SK-N-SH (cell line): ENCODE measurements at places on chromosomes 6 and 20. TPM values are rescaled to one million over a fixed set of nuclear protein-coding genes. Genes with fewer than 3 reads are reported as not detected.

LST1 gene
- polyA plus RNA-seq, result not detected in 2 replicates

NRN1 gene
- polyA plus RNA-seq, result 8.5 and 8.9 TPM in 2 replicates

NCR2 gene
- not detected in 2 replicates for polyA plus RNA-seq

GPX5 gene
- not detected in 2 replicates for polyA plus RNA-seq

DOK5 gene
- 12.3 and 12.4 TPM in 2 replicates for polyA plus RNA-seq

ZNF512B gene
- polyA plus RNA-seq, result 10.4 and 11.8 TPM in 2 replicates

GABRR1 gene
- polyA plus RNA-seq, result not detected in 2 replicates

TSPYL4 gene
- 29.1 and 44.5 TPM in 2 replicates for polyA plus RNA-seq

TSBP1 gene
- polyA plus RNA-seq, result not detected in 2 replicates

FANCE gene
- polyA plus RNA-seq, result 5.8 and 6.5 TPM in 2 replicates

BPIFB1 gene
- not detected in 2 replicates for polyA plus RNA-seq

FABP7 gene
- polyA plus RNA-seq, result not detected in 2 replicates

ENPP1 gene
- polyA plus RNA-seq, result not detected in 2 replicates

HTR1B gene
- 0.63 and 0.76 TPM in 2 replicates for polyA plus RNA-seq

PRICKLE4 gene
- 3.9 and 5.0 TPM in 2 replicates for polyA plus RNA-seq

TENT5A gene
- polyA plus RNA-seq, result 4.9 and 5.0 TPM in 2 replicates

CRISP3 gene
- polyA plus RNA-seq, result not detected in 2 replicates

KCNB1 gene
- 0.82 and 1.1 TPM in 2 replicates for polyA plus RNA-seq

KIAA0408 gene
- polyA plus RNA-seq, result 4.0 and 5.9 TPM in 2 replicates

ELOVL2 gene
- polyA plus RNA-seq, result 0.39 and 0.49 TPM in 2 replicates

POM121L2 gene
- polyA plus RNA-seq, result not detected in 2 replicates

RBPJL gene
- polyA plus RNA-seq, result not detected in 2 replicates

SLCO4A1 gene
- polyA plus RNA-seq, result 0.33 and 0.36 TPM in 2 replicates

SYCP2 gene
- polyA plus RNA-seq, result 0.71 and 0.76 TPM in 2 replicates

TCP11 gene
- polyA plus RNA-seq, result 0.05 and 0.16 TPM in 2 replicates

COL9A1 gene
- polyA plus RNA-seq, result 0.05 TPM in 1 of 2 replicates, not detected in the other

CASS4 gene
- polyA plus RNA-seq, result 0.02 TPM in 1 of 2 replicates, not detected in the other

PARD6B gene
- polyA plus RNA-seq, result 0.49 and 0.57 TPM in 2 replicates

MCM3 gene
- polyA plus RNA-seq, result 62.4 and 71.4 TPM in 2 replicates

TINAG gene
- 0.13 and 0.29 TPM in 2 replicates for polyA plus RNA-seq

TPBG gene
- 128 and 147 TPM in 2 replicates for polyA plus RNA-seq

TP53INP2 gene
- polyA plus RNA-seq, result 4.9 and 6.4 TPM in 2 replicates

SEL1L2 gene
- polyA plus RNA-seq, result 0.15 TPM in 1 of 2 replicates, not detected in the other

GSTA4 gene
- 28.3 and 34.0 TPM in 2 replicates for polyA plus RNA-seq

TNXB gene
- 0.48 and 0.55 TPM in 2 replicates for polyA plus RNA-seq

OOEP gene
- polyA plus RNA-seq, result not detected in 2 replicates

PRPH2 gene
- not detected in 2 replicates for polyA plus RNA-seq

PPP2R5D gene
- 37.6 and 38.6 TPM in 2 replicates for polyA plus RNA-seq

SIRPB1 gene
- polyA plus RNA-seq, result 0.19 and 0.53 TPM in 2 replicates

BANF2 gene
- polyA plus RNA-seq, result not detected in 2 replicates

MRS2 gene
- polyA plus RNA-seq, result 9.4 and 14.8 TPM in 2 replicates

BPIFA1 gene
- not detected in 2 replicates for polyA plus RNA-seq

KCNK16 gene
- not detected in 2 replicates for polyA plus RNA-seq

OTOR gene
- not detected in 2 replicates for polyA plus RNA-seq

PLTP gene
- polyA plus RNA-seq, result 114 and 154 TPM in 2 replicates

HLA-DOB gene
- polyA plus RNA-seq, result not detected in 2 replicates

RIPPLY2 gene
- 0.33 and 1.3 TPM in 2 replicates for polyA plus RNA-seq

LAMA4 gene
- polyA plus RNA-seq, result 9.4 and 10.5 TPM in 2 replicates

ABHD16B gene
- polyA plus RNA-seq, result not detected in 2 replicates

GRM1 gene
- polyA plus RNA-seq, result 0.03 and 0.05 TPM in 2 replicates

MAFB gene
- polyA plus RNA-seq, result 0.05 and 0.08 TPM in 2 replicates

ULBP1 gene
- polyA plus RNA-seq, result 0.02 TPM in 1 of 2 replicates, not detected in the other

SEMG1 gene
- not detected in 2 replicates for polyA plus RNA-seq

MCCD1 gene
- not detected in 2 replicates for polyA plus RNA-seq

PNPLA1 gene
- polyA plus RNA-seq, result not detected in 2 replicates

HNF4A gene
- not detected in 2 replicates for polyA plus RNA-seq

PLCB1 gene
- 10.5 and 13.0 TPM in 2 replicates for polyA plus RNA-seq
